ENCODE measurements at places on chromosomes 2 and 18.

- no peak for DNase-seq
Measured at GRCh38 chr2:138658187-138658894, 121.8 kb downstream of the NXPH2 start.

DNA sequence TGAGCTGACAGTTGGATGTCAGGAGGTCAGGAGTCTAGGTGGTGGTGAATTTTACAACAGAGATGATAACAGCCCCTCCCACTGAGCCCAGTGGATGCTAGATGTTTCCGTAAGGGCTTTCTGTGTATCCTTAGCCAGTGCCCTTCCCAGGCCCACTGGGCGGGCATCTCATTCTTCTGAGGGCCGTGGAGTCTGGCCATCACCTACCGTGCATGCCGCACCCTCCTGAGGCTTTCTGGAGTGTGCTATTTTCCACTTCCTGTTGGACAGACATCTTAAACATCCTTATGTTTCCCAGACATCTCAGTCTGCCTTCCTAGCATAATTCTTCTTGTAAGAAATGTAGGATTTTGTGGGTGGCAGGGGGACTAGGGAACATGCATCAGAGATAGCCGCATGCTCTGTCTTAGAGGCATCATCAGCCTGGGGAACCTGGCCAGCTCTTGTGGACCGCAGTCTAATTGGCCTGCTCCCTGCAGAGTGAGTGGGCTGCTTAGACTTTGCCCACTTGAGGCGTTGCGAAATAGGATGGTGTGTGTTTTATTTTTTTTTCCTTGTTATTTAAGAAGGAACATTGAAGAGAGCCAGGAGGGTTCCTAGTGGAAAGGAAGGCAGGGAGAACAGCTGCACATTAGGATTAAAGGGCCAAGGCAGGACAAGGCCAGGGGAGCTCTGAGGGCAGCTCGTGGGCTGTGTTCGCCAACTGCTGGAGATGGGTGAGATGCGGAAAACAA lies 135.8 kb downstream of the SH3RF3 start:
- no peak for DNase-seq

GRCh38 chr18:66560094-66560493 lies 43.8 kb downstream of the CDH19 start:
- DNase-seq = no peak

DNA sequence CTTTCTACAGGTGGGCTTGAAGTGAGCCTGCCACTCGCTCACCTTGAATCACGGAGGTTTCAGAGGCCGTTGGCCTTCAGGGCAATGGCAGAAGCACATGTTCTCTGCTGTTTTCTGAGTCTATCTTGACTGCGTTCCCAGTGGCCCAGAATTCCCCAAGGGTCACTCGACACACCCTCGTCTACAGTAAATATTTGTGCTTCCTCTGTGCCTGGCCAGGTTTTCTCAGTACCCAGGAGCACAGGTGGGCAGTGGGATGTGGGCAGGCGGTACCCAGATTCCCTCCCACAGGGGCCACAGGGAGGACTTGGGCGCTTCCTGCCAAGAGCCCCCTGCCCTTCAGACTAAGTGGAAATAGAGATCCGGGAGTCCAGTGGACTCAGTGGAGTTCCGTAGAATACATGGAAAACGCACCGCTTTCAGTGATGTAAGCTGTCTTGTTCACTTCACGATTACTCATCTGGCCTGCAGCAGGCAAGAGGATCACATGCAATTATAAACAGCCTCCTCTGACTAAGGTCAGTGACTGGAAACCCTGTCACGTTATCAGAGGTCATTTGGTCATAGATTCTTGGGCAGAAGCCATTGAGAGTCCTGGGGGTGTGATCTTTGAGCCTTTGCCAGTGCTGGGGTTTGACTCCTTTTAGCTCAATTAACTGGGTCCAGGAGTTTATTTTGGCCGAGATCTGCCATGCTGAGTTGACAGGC lies 179.8 kb downstream of the NEDD4L start:
- no peak for DNase-seq

DNA sequence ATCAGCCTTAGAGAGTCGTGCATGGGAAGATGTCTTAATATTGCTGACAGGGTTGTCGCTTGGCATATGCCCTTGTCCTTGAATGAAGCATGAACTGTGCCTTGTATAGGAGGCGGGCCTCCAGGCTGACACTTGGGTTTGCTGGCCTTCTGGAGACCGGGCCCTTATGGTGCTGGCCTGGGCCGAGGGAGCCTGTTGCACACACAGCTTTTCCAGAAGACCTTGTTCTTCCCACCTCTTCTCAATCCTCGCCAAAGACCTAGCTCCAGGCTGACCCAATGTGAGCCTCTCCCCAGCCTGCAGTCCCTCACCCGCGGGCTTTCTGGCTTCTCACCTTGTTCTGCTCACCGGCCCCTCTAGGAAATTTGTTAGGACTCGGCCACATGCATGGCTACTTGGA lies 199.1 kb downstream of the FAM210A start:
- DNase-seq = peak; percentile 51

- DNase-seq = no peak
Measured at GRCh38 chr2:142112757-142113221, 18.0 kb downstream of the LRP1B start.

DNA sequence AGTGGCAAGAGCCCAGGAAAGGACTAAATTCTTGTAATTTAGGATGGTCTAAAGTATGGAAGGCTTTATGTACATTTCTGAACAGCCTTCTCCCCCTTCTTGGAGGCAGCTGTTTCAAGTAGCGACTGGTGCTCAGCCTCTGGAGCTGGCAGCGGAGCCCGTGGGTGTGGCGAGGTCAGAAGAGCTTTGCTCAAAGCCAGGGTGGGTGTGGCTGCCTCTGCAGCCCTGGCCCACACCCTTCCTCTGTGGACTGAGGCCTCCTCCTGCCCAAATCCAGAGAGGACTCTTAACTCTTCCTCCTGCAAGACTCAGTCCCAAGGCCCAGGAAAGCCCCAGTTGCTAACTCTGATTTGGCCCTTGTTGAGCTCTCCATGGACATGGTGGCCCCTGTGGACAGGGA lies 202.1 kb upstream of the REV1 start:
- no peak for DNase-seq

DNA sequence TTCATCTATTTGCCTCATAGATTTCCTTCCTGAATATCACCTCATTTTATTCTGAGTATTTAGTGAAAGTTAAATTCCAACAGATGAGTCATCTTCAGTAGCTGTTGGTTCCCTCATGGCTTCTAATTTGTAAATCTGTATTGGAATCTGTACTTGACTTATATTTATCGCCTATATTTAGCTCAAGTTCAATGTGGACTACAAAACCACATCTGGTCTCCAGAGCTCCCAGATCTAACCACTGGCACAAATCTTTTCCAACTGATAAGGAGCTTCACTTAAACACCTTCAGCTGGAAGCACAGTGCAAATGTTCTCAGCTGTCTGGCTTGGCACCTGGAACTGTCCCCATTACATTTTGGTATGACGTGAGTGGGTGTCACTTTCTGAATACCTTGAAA lies 82.8 kb upstream of the DSEL start:
- no peak for DNase-seq

DNA sequence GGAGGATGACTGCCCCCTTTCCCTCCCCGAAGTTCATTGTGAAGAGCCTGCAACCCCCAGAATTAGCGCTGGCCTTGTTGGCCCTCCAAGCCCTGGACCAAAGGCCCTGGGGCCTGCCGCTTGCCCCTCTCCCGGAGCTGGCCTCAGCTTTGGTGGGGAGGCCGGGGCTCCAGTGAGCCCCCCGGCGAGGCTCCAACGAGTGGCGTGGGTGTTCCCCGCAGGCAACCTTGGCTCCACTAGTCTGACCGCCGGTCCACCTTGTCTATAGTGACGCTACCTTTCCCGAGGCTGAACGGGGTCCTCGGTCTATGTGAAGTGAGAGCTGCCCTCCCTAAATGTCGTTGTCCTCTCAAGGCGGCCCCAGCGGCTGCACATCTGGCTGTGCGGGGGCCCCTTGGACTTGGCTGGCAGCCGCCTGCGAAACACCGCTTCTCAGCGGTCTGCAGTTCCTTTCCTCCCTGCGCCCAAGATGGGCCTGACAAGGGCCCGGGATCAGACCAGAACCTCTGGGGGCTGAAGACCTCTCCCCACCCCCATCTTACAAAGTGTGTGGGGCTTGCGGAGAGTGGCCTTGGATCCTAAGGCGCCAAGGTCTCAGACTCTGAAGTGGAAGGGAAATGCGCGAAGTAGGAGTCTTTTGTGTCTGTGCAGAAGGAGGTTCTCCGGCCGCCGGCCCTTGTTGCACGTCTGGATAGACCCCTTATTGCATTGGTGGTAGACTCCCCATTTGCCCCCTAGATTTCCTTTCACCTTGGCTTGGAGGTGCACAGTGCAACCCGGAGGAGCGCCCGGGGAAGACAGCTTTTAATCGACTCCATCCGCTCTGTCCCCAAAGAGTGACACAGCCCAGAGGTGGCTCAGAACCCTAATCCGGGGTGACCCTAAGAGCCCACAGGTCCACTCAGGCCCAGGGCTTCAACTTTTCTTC lies 3.9 kb upstream of the HOXD10 start:
- no peak for DNase-seq

Measured in activated CD8-positive, alpha-beta memory T cell treated with anti-CD3 and anti-CD28 coated beads for 24 hours (primary cell).